ENCODE measurements at places on chromosomes 2 and 18.

GRCh38 chr2:209753020-209753419 is 18.6 kb upstream of the UNC80 start:
- DNase-seq, result no peak

DNA sequence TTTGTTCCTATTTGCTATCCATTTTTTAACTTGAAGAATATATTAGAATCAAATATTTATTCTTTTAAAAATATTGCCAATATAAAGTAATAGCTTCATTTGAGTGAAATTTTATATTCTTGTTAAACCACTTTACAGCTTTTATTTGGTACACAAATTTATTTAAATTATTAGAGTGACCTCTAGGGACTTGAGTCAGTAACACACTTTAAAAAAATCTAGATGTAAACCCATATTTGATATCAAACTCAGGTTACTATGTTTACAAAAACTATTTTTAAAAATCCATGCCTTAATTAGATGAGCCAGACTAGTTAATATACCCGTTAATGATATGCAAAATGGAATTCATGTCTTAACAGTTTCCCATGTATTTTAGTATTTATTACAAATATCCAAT is 134.6 kb downstream of the MAP4K4 start:
- no peak for DNase-seq

DNA sequence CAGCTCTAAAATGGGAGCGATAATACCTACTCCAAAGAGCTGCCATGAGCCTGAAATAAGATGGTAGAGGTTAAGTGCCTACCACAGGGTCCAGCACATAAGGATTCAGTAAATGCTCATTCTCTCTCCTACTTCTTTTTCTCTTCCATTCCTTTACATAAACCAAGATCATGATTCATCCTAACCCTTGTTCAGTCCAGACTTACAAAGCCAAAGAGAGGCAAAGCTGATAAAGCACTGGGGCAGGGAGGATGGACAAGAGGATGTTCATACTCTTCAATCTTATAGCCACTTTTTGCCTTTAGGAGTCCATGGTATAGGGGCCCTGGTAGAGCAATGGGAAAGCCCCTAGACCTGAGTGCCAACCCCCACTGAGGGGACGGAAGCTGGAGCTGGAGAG is 75.6 kb upstream of the PKDCC start:
- DNase-seq, result no peak

DNA sequence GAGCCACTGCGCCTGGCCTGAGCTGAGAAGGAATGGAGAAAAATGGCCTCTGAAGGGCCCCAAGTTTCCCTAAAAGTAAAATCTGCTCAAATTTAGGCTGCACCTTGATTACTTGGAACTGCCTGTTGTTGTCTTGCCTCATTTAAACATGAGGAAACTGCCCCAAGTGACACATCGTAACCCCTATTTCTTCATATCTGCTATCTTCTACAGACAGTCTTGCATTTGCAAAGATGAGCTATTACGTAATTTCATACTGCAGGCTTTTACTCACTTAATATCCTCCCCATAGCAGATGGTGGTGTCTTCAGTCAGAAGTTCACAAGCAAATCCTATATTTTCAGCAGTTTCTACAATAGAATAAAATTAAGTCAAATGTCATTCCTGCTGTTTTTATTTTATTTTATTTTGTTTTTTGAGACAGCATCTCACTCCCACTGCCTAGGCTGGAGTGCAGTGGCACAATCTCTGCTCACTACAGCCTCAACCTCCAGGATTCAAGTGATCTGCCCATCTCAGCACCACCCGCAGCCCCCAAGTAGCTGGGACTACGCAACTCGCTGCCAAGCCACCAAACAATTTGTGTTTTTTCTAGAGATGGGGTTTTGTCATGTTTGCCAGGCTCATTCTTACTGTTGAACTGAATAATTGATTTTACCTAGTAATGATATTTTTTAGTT is 45.3 kb upstream of the NARS1 start:
- DNase-seq, result no peak

- no peak for DNase-seq
These were observed 187.2 kb upstream of the HS6ST1 start for GRCh38 chr2:128505575-128506526.
